ENCODE measurements at places on chromosomes 11 and 22.

GRCh38 chr11:69452206-69452987 lies 29.1 kb upstream of the LINC01488 start:
- DNase-seq: no peak

- DNase-seq: no peak
Observed at GRCh38 chr11:129620237-129621104, 195.2 kb upstream of the TMEM45B start.

- DNase-seq: no peak
Observed at GRCh38 chr11:33655842-33656600, 44.6 kb downstream of the C11orf91 start.

DNA sequence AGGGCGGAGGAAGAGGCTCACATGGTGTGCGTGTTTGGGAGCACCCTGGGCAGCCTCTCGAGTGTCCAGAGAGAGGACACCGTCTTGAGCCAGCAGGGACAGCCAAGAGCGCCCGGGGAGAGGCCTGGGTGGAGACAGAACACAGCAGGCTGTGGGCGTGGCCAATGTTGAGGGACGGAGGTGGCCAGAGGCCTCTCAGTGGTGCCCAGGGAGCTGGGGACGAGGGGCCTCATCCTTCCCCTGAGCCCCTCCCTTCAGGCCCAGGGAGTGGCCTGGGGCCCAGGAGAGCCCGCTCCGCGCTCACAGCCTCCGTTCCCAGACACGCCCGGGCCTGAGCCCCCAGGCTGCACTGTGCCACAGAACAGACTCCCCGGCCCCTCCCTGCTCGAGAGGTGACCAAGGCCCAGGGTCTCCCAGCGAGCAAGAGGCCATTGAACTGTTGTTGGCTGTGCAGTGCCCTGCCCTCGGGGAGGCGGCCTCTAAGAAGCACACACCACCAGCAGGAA lies 48.4 kb downstream of the CDKN1C start:
- peak; percentile 81 for DNase-seq

GRCh38 chr11:69635804-69636511 lies 5.0 kb upstream of the CCND1 start:
- peak; percentile 97 for DNase-seq

DNA sequence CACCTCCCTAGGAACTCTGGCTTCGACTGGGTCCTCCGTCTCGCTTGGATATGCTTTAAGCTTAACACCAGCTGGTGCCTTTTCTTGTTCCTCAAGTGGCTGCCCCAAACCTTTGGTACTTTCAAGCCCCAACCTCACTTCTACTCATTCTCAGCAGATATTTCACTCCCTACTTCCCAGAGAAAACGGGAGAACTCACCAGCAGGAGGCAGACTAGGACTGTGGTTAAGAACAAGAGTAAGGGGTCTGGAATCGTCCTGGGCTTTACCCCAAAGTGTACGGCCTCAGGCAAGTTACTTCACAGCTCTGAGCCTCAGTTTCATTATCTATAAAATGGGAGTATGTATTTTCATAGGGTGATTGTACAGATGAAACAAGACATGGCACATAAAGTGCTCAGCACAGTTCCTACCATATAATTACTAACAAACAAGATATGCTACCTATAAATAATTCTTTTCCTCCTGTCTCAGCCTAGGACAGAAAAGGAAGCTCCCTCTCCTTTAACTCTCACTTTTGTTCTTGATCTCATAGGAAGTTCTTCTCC lies 37.8 kb downstream of the PAMR1 start:
- DNase-seq: no peak

DNA sequence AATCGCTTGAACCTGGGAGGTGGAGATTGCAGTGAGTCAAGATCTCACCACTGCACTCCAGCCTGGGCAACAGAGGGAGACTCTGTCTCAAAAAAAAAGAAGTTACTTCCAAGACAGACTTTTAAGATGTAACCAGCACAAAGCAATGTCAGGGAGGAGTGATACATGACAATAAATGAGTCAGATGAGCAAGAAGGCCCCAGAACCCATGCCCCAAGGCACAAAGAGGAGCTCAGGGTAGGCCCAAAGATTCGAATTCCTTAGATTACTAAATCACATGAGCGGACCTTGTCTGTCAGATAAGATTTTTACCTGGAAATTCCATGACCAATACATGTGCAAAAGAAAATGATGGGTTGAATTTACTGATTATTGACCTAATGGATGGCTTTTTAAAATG lies 10.5 kb upstream of the JHY start:
- peak; percentile 97 for DNase-seq

GRCh38 chr11:121244884-121245283 lies 47.7 kb upstream of the SC5D start:
- no peak for DNase-seq

GRCh38 chr22:49087198-49087597 lies 740.5 kb downstream of the BRD1 start:
- DNase-seq: no peak

DNA sequence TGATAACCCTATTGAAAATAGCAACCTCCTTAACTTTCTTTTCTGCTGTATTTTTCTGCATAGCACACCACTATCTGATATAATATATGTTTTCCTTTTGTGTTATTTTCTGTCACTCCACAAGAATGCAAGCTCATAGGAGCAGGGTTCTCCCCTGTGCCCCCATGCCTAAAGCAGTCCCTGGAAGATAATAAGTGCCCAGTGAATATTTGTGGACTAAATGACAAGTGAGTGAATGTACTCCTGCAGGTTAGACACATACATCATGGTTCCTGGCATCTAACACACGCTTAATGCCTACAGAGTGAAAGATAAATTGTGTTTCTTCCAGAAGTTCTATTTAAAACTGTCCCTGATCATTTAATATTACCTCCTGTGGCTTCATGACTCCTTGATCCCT lies 23.9 kb upstream of the OR9Q2 start:
- DNase-seq: peak; percentile 63

DNA sequence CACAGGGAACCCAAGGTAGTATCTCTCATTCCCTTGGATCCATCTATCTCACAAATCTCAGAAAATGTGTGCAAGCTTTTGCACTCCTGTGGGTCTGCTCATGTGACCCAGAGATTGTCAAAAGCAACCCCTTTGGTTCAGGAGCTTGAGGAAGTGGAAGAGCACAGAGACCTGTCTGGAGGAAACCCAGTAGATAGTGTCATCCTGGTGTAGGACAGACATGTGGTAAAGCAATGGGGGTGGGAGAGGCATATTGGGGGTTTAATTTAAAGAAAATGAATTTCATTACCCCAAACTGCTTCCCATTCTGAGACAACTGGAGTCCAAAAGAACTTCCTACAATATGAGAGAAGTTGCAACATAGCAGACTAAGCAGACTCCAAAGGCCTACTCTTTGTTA lies 5.8 kb upstream of the MS4A14 start:
- no peak for DNase-seq

DNA sequence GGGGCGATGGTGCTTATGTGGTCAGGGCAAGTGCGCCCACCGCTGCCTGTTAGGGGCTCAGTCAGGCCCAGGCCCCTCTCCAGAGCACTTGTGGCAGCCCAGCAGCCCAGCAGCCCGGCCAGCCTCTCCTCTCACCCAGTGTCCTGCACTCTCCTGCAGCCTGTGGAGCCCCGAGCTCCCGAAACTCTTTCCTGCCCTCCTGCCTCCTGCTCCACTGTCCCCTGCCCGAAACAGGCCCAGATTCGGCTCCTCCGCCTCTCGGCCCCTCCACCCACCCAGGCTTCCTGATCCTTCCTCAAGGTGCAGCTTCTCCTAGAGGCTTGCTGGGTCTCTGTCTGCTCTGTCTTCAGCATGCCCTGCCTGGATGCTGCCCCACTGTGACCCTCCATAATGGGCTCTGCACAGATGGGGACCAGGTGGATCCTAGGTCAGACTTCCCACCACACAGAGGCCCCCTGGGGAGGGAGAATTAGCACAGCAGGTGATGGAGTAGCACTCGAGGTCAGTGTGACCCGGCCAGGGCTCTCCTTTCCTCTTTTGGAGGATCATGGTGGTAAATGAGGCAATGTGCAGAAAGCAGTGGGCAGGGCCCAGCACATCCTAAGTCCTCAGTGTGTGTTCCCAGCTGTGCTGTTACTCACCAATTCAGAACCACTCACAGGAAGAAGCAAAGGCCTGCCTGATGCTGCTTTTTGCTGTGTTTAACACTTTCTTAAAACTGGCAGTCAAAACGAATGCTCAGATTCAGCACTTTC lies 18.6 kb upstream of the NAP1L4 start:
- no peak for DNase-seq

Data from trophoblast cell (in vitro differentiated cells and primary cell).